Stimulated activated CD8-positive, alpha-beta memory T cell treated with anti-CD3 and anti-CD28 coated beads, Interleukin-7, amount 100 ng/mL, for 1 hour (primary cell): ENCODE measurements at places on chromosomes 1 and 21.

DNA sequence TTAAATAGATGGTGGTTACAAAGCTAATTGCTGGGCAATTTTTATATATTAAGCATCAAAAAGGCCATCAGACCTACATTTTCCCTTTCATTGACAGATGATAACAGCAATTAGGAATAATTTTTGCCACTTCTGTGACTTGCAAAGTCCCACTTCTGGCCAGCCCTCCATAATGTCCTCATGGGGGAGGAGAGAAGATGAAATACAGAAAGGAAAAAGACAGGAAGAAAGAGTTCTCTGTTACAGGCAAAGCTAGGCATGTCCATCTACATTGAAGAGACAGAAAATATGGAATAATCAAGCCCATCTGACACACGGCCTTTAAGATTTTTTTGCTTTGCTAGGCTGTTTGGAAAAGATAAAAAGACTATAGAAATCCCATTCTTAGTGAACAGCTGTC is 108.0 kb downstream of the ENAH start:
- no peak for DNase-seq

DNA sequence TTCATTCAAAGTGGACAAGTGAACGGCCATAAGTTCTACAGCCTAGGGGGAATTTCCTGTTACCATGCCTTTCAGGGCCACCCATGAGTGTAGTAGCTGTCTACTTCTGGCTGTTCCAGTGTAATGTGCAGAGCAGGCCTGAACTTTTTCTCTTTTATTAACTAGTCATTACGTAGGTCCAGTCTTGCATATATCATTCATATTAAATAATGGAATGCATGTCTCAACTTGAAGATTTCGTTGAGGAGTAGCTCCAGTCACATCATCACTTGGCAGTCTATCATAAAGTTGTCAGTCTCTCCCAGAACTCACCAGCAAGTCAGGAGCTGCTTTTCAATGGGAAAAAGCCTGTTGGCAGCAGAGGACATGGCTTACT is 12.0 kb upstream of the GIPC2 start:
- no peak for DNase-seq

GRCh38 chr1:182588500-182589396 is at the start of gene RNASEL:
Gene RNASEL, minus strand, starts transcription at chr1:182589256. Its CDS starts 2,450 bp downstream, at chr1:182586806.
- peak; percentile 19 for DNase-seq

GRCh38 chr1:59034925-59035324 is 251.1 kb upstream of the JUN start:
- no peak for DNase-seq

DNA sequence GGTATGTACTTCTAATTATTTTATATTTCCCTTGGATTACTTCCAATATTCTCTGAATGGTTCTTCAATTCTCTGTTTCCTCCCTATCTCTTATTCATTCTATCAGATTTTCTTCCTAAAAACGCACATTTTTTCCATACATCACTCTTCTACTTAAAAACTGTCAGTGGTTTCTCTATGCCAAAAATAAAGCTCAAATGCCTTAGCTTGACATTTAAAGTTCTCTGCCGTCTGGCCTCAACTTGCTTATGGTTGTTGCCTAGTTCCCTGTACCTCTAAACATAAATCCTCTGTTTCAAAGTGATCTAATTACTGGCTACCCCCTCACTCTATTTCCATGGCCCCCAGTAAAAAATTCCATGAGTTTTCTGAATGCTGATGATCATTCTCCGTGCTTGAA is 671.0 kb upstream of the ADGRL2 start:
- DNase-seq: no peak

DNA sequence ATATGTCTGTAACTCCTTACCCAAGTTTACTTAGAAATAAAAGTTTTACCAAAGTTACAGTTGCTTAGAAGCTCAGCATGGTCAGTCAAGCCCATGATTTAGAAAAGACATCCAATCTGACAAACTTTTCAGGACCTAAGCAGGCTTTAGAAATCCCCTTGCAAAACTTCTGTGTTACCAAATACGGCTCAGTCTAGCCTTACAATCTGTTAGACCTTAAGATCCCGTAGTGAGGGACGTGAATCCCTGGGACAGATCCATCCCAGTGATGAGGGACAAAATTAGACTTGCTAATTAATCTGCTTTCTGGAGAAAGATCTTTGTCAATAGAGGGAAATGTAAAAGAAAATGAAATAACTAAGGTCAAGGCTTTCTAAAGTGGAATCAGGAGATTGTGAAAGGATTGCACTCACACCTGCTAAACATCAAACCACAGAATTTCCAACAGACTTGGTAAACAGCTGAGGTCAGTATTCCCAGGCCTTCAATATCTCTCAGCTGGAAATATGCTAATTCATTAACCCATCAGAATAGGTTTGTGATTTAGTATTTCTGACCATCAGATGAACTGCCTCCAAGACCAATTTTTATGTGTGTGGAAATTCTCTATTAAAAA is 375.3 kb downstream of the DUSP10 start:
- DNase-seq: no peak

- DNase-seq: no peak
Measured at GRCh38 chr1:73100216-73100615, 817.9 kb upstream of the NEGR1 start.

- no peak for DNase-seq
Measured at GRCh38 chr1:41438711-41439110, 45.8 kb downstream of the EDN2 start.

GRCh38 chr1:32742199-32742947 is 39.8 kb upstream of the SYNC start:
- no peak for DNase-seq

- no peak for DNase-seq
Measured at GRCh38 chr1:206911064-206911663, 10.6 kb downstream of the FCMR start.

GRCh38 chr21:46172863-46173528 is 11.3 kb downstream of the SPATC1L start:
- no peak for DNase-seq

GRCh38 chr1:93200086-93200620 is 19.6 kb downstream of the CCDC18 start:
- no peak for DNase-seq

DNA sequence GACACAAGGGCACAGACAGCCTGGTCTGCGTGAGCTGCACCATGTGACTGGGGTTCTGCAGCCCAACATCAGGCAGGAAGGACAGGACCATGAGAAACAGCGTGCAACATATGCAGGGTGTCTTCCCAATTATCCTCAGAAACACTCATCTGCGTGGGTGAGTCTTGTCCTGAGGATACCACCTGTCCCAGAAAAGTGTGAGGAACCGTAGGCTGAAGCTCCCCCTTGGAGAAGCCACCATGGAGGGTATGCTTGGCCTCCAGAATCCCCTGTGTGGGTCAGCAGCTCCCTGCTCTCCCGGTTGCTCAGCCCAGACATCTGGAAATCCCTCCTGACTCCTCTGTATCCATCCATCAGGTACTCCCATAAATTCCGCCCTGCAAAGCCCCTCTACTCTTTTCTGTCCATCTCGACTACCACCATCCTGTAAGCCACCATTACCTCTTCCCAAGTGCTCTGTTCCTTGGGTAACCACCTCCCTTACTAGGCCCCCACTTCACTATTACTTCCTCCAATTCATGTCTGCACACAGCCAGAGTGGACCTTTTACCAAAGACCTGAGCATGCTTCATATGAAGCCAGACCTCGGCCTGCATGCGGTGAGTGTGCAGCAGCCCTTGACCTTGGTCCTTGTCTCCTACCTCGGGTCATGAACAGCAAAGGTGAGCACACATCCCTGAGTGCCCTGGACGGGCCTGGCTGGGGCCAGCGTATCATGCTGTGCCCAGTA is 33.0 kb downstream of the ETS2 start:
- DNase-seq: no peak

- DNase-seq: no peak
Measured at GRCh38 chr21:38913893-38914527, 108.3 kb downstream of the ETS2 start.

GRCh38 chr1:246459221-246459620 is 47.9 kb downstream of the SMYD3 start:
- no peak for DNase-seq

DNA sequence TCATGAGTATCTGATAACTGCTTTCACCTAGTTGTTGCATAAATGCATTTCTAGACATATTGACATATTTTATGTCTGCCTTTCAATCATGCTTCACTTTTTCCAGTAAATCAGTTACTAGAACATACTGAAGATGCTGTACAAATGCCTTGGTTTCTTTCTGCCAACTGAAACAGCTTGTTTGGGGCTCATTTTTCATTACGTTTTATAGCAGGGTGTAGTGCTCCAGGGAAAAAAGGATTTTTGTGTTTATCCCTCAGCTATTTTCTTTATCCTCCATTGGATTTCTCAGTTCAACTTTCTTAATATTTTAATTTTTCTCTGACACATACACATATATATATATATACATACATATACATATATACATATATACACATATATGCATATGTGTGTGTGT is 51.7 kb downstream of the IL23R start:
- no peak for DNase-seq

DNA sequence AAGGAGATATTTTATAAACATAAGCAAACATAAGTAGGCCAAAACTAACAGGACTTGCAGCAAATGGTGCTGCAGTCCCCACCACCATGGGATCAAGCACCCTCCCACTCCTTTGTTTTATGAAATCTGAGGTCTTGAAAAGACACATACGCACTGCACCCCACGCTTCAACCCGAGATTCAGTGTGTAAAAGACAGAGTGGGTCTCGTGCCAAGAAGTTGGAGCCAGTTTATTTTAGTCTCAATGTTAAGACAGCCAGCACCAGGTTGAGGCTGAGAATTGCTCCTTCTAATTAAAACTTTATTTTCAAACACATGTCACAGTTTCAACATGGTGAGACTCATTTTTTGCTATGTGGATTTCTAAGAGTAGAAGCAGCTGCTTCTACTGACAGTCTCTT is 139.1 kb upstream of the TIAM1 start:
- DNase-seq: no peak

GRCh38 chr1:221783936-221784335 is 42.0 kb upstream of the DUSP10 start:
- DNase-seq: no peak

DNA sequence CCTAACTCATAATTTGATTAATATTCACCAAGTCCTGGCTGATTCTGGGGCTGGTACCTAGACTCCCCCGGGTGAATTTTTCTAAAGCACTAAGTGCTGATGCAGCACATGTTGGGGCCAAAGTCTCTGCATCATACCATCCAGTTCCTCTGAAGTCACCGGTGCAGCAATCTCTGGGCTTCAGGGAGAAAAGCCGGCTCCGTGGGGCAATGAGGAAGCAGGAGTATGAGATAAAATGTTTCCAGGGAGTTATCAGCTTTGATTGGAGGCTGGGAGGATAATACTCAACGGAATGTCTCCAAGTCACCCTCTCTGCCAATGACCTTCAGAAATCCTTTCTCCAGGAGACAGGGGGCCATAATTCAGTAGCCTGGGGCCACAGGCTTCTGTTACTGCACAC is 1.2 kb downstream of the FCAMR start:
- no peak for DNase-seq

- DNase-seq: no peak
Measured at GRCh38 chr1:197799271-197799670, 24.0 kb upstream of the DENND1B start.

DNA sequence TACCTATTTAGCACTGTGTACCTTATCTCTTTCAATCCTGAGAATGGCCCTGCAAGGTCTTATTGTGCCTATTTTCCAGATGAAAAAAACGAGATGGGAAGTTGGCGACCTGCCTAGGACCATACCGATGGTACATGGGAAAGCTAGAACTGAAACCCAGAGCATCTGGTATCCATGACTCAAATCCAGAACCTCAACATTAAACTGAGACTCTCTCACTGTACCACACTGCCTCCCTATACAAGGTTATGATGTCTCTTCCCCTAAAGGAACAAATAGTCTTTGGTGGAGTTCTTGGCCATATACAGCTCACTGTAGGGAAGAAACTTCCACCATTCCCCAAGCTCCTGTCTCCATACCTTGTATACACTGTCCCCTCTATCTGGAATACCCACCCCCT is 110.7 kb downstream of the TNR start:
- DNase-seq: no peak

GRCh38 chr21:46598581-46599572 is 6.0 kb downstream of the S100B start:
- no peak for DNase-seq

- no peak for DNase-seq
Measured at GRCh38 chr1:81998165-81998564, 197.4 kb downstream of the ADGRL2 start.

DNA sequence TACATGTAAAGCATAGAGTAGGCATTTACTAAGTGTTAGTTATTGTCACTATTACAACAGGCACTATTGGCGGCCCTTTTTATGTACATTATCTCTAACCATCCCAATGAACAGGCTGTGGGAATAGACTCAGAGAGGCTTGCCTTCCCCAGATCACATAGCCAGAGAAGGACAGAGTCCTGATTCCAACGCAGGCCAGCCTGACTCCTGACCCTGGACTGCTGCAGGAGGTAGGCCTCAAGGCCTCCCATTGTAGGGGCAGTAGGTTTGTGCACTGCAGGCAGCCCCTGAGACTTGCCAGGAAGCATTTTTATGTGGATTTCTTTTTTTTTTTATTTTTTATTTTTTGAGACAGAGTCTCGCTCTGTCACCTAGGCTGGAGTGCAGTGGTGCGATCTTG is 6.4 kb upstream of the GFI1 start:
- no peak for DNase-seq
